ENCODE measurements at places on chromosomes 5 and 9. TPM values are rescaled to one million over a fixed set of nuclear protein-coding genes. Genes with fewer than 3 reads are reported as not detected.

DNA sequence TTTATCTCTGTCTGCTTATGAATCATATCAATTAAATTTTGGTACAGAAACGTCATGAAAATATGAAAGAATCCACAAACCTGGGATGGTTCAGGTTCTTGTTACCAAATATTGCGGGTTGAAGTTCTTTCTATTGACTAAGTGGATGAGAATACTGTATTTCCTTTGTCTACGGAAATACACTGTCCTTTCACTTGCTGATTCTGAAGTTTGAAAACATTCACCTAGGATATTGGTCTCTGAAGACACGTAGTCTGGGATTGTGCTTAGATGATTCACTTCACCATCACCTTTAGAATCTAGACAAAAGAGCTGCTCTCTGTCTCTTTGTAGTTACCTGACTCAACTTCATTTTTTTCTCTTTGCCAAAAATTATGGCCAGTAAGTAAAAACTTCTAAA lies 222.4 kb downstream of the FBN2 start:
- no peaks in the 10 kb centered on the region for H3K27me3 ChIP-seq
- no peak overlapping the region for H3K4me3 ChIP-seq
- H3K4me1 ChIP-seq: no peaks in the 10 kb centered on the region

DNA sequence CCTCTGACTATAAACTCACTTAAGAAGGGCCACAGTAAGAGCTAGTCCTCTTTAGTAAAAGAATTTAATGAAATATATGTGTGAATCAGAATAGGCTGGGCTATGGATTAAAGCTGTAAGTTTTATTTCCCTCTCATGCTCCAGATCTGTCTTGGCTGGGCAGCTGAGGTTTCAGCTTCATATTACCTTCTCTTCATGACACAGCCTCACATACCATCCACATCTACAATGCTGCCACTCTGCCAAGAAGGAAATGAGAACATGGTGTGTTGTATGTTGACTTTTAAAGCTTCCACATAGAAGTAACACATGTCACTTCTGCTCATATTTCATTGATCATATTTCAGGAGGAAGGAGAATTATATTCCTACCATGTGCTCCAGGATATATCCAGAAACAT lies 776.0 kb upstream of the ACO1 start:
- H3K4me1 ChIP-seq: no peaks in the 10 kb centered on the region
- no peaks in the 10 kb centered on the region for H3K27me3 ChIP-seq
- no peak for DNase-seq
- no peak overlapping the region for H3K4me3 ChIP-seq
- H3K36me3 ChIP-seq: no peaks in the 10 kb centered on the region

SPRY4 gene
- 112 TPM for total RNA-seq

DNA sequence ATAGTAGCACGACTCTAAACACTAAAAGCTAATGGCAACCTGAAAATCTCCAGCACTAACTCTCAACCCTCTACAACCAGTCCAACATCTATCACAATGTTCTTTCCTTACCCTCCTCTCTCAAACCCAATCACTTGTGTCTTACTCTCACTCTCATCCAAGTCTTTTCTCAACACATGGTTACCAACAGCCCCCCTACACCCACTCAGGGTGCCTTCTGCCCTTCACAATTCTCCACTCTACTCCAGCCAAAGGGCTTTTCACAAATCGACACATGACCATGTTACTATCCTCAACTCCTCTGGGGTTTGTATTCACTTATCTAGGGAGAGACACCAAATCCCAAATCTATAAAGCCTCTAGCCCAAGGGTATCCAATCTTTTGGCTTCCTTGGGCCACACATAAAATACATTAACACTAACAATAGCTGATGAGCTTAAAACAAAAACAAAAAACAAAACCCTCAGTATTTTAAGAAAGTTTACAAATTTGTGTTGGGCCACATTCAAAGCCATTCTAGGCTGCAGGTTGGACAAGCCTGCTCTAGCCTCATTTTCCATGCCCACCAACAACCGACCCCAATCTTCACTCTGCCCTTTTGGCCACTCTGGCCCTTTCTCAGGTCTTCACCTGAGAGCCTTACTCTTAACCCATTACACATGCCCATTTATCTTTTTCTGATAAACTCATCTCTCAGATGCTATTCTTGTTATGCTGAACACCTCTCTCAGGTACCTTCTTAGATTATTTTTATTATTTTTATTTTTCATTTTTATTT lies 11.7 kb downstream of the HSPA9 start:
- no peak overlapping the region for H3K4me3 ChIP-seq
- no peak overlapping the region for H3K27ac ChIP-seq
- H3K36me3 ChIP-seq: peaks cover 84% of the 10 kb centered on the region
- no peaks in the 10 kb centered on the region for H3K27me3 ChIP-seq
- no peak for DNase-seq
